ENCODE measurements at places on chromosomes 16 and 17.

DNA sequence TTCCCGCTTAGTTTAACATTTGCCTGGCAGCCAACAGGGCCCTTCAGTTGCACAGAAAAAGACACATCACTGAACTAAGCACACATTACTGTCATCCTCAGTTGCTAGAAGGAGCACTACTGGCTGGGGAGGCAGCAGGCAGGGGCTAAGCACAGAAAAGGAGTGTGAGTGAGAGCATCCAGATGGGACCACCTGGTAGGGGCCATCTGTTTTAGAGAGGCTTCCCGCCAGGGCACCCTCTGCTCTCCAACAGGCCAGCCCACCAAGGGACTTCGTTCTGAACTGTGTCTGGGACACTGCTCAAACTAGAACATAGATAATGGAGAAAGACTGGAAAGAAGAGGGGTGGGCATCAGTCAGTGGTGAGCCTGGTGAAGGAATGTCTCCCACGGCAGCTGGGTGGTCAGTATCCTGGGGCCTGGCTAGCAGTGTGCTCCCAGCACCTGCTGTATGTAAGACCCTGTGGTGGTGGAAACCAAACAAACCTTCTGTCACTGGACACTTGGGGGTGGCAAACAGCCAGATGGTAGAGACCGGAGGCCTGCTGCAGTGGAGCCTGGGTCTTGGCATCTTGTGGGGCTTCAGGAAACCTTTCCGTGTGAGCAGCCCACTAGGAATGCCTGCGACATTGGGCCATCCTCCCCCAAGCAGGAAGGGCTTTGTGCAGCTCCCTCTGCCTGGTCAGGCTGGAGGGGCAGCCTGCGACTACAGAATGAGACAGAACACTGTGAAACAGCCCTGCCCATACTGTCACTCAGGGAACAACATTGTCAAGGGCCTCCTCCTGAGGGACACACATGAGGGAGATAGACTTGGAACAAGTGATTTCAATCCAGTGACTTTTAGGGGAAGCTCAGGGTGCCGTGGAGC lies 12.8 kb upstream of the RANGRF start:
- DNase-seq: no peak

GRCh38 chr16:4388271-4389021 lies 16.8 kb downstream of the VASN start:
- no peak for DNase-seq

DNA sequence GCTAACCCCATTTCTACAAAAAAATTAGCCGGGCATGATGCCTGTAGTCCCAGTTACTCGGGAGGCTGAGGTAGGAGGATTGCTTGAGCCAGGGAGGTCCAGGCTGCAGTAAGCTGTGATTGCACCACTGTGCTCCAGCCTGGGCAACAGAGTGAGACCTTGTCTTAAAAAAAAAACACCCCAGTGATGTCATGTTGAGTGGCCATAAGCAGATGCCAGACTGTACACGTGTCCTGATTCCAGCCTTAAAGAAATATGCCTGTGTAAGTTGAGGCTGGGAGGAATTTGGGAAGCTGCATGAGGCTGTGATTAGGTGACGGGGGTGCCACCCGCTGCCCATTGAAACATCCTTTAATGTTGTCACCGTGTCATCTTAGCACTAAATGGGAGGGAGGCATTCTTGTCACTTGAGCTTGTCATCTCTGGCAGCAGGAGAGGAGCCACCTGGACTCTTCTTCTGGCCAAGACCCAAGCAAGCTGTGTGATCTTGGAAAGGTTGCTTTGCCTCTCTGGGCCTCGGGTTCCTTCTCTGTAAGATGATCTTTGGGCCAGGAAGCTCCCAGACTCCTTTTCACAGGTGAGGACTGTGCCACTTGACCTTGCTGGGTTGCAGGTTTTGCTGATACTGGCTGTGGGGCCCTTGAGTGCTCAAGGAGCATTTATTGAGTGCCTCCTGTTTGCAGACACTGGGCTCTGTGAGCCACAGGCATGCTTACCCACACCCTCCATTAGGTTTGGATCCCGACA lies 98.3 kb upstream of the CIBAR2 start:
- no peak for DNase-seq

DNA sequence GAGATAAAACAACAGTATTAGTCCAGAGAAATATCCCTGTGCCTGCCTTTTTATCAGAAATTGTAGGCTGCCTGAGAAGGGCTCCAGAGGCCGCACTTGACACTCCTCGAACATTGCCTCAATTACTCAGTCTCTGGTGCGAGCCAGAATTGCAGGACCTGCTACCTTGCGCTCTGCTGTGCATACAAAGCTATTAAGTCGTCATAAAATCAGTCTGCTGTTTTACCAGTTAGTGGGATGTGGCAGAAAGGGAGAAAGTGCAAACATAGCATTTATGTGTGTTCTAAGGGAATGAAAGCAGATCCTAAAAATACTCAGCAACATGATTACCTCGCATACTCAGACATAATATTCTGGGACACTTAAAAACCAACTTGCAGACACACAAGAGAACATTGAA lies 70.6 kb downstream of the TMC6 start:
- no peak for DNase-seq

- no peak for DNase-seq
Observed at GRCh38 chr16:13995194-13995593, 75.2 kb downstream of the ERCC4 start.

GRCh38 chr16:14026572-14027285 lies 44.4 kb upstream of the MRTFB start:
- no peak for DNase-seq

- no peak for DNase-seq
Observed at GRCh38 chr17:37389160-37389559, 13.4 kb downstream of the C17orf78 start.

- no peak for DNase-seq
Observed at GRCh38 chr16:49739381-49739780, 116.5 kb downstream of the ZNF423 start.

- no peak for DNase-seq
Observed at GRCh38 chr17:55652114-55652823, 70.4 kb downstream of the TMEM100 start.

DNA sequence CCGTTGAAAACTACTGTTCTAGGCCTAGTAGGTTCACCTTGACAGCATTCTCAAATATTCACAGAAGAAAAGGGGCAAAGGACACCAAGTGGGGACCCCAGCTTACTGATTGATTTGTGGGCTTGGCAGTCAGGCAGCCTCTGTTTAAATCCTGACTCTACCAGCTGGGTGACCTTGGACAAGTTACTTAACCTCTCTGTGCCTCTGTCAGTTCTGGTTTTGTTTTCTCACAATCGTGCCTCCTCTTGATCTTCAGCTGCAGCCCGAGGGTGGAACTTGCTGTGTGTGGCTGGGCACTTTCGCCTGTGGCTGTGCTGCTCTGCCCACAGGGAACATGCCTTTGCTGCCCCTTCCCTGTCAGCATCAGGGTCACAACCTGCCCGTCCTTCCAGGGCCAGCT lies 17.8 kb downstream of the RAP1GAP2 start:
- DNase-seq: no peak

DNA sequence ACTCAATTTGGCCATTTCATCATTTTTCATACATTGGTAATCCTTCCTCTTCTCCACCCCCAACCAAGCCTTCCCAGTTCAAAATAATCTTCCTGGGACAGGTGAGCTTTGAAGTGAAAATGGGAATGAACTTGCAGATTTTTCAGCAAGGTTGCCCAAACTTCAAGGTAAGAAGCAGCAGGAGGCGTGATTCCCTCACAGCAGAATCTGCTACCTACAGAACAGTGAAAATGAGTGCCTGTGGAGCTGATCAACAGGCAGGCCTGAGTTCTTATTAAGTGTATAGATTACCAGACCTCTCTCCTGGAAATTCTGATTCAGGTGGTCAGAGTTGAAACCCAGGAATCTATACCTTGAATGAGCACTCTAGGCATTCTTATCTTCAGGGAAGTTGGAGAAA lies 356.6 kb downstream of the RBFOX1 start:
- no peak for DNase-seq

DNA sequence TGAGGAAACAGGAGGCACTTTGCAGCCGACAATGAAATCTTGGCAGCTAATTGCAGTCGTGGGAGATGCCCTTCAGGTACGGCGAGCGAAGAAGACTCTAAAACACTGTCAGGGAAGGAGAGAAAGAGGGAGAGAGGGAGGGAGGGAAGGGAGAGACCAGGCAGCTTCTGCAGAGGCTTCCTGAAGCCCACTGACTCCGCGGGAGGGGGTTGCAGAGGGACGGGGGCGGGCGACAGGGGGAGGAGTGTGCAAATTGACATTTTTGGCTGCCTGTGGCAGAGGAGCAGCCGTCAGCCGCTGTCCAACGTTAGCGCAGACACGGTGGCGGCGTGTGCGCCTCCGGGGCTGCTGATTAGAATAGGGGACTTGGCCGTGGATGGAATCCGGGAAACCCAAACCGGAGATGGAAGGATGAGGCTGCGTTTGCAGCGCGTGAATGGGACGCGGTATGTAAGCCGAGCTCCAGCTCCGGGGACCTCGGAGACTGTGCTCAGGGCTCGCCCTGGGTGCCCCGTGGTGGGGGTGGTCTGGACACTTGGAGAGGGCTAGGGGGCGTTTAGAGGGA lies 849.1 kb upstream of the RBFOX1 start:
- no peak for DNase-seq

GRCh38 chr17:53807286-53807685 lies 15.4 kb upstream of the KIF2B start:
- DNase-seq: no peak

DNA sequence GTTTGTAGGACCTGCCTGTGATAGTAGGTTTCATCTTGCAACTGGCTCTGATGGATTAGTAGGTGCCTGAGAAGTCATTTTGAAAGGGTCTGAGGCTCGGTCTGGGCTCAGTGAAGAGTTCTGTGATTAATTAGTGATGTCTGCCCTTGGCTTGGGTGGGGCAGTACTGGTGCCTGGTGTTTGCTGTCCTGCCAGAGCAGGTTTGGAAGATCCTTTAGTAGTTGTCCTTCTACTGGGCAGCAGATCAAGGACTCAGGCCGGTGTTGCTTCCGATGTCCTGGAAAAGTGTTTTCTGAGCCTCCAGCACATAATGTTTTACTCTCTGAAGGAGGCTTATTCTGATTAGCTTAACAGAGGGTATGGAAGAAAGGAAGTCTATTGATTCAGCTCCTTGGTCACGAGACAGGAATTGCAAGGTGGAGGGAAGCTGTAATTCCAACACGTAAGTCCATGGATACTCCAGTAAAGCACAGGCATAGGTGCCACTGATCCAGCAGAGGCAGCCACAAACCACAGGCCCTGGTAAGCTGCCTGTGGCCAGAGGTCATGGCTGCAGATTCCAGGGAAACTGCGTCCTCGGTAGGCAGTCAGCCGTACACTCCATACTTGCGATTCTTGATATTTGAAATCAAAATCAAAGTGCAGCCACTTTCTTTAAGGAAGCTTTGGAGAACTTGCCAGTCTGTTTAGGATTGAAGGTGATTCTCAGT lies 18.7 kb downstream of the HLF start:
- DNase-seq: no peak

DNA sequence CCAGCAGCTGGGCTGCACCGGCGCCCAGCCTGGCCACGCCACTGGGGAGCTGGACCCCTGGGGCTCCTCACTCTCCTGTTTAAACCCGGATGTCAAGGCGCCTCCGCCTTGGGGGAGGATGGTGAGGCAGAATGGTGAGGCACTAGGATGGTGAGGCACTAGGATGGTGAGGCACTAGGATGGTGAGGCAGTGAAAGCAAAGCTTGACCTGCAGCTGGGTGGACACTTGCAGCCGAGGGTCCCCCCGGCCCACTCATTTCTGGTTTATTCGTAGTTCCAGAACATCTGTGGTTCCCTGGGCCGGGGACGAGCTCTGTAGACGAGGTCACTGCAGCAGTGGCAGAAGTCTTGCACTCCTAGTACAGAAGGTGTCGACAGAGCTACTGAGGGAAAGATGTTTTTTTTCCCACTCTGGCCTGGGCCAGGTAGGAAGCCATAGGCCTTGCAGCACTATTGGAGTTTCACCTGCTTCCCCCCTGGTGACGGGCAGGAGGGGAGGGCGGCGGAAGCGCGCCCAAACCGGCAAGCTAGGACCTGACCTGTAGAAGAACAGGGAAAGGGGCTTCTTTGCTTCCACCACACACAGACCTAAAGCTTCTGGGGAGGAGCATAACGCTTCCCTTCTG lies 1.1 kb upstream of the HNF1B start:
- no peak for DNase-seq

DNA sequence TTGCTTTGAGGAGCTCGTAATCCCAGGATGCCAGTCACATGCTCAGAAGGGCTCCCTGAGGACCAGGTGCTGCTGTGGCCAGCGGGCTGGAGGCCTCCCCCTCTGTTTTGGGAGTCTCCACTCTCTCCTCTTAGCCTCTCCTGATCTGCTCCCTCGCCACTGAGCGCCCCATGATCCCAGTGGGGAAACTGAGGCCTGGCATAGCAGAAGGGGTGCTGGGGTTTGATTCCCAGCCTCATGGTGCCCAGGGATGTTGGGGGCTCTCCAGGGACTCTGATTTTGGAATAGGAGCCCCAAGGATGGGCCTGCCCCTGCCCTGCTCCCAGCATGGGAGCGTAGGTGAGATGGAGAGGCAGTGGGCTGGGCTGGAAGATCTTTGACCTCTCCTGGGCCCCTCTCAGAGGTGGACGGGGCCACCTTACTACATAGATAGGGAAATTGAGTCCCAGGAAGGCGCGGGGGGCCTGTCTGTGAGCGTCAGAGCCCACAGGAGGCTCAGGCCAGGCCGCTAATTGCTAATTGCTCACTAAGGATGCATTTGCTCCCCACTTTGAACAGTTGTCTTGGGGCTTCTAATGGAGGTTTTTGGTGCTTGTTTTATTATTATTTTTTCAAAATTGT lies 525 bp upstream of the ADCY7 start:
- no peak for DNase-seq

DNA sequence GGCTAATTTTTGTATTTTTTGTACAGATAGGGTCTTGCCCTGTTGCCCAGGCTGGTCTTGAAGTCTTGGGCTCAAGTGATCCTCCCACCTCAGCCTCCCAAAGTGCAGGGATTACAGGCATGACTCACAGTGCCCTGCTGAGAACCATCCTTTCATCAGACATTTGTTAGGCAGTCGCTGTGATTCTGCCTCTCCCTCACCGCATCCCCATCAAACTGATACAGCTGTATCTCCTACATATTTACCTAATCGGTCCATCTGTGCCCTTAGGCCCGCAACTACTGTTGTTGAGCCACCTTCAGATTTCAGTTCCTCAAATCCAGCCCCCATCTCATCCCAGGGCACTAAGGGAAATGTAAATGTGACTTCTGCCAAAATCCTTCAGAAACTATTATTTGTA lies 2.0 kb upstream of the SLC43A2 start:
- DNase-seq: no peak

DNA sequence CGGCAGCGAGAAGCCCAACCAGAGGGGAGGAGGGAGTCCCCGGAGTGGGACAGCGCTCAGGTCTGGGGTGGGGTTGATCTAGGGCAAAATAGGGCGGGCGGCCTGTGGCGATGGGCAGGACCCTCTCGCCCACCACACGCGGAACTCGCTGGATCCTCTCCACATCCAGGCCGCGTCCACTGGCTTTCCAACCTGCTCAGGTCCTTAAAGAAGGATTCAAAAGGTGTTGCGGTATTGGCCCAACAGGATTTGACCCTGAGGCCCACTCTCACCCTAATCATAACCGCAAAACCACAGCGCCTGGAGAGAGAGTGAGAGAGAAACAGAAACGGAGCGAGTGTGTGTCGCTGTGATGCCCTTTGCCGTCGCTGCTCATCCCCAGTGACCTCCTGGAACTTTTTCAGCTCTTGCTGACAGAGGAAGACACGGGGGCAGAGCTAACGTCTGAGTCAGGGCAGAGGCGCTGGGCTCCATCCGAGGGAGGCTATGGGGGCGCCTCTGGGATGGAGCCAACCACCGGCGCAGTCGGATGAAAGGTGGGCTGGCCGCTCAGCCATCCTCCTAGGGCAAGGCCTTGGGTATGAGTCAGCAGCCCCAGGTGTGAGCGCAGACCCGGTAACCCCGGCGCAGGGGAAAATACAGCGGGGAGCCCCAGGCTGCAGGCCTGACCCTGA lies 16.7 kb upstream of the OR1F1 start:
- DNase-seq: no peak

GRCh38 chr17:28201315-28201714 lies 117.7 kb upstream of the TMEM97 start:
- no peak for DNase-seq
